Fibroblast of skin of left quadriceps (primary cell): ENCODE measurements at places on chromosomes 4 and X.

DNA sequence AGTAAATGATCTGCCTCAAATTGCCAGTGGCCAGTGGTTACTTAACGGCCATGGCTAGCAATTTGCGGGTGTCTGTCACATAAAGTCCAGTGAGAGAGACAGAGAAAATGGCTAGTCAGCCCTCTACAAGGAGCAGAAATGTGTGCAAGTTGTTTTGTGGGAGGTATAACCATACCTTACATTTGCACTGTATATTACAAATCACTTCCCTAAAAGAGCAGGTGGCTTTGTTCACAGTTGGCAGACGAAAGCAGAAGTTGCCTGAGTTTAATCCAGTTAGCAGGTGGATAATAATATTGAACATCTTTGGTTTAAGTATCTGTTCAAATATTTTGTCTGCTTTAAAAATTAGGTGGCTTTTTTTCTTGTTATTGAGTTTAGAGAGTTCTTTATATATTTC lies 15.6 kb downstream of the SRPX start:
- no peak for DNase-seq

- DNase-seq: no peak
These were observed 1.5 kb upstream of the SPIN2A start for GRCh38 chrX:57138674-57139073.

DNA sequence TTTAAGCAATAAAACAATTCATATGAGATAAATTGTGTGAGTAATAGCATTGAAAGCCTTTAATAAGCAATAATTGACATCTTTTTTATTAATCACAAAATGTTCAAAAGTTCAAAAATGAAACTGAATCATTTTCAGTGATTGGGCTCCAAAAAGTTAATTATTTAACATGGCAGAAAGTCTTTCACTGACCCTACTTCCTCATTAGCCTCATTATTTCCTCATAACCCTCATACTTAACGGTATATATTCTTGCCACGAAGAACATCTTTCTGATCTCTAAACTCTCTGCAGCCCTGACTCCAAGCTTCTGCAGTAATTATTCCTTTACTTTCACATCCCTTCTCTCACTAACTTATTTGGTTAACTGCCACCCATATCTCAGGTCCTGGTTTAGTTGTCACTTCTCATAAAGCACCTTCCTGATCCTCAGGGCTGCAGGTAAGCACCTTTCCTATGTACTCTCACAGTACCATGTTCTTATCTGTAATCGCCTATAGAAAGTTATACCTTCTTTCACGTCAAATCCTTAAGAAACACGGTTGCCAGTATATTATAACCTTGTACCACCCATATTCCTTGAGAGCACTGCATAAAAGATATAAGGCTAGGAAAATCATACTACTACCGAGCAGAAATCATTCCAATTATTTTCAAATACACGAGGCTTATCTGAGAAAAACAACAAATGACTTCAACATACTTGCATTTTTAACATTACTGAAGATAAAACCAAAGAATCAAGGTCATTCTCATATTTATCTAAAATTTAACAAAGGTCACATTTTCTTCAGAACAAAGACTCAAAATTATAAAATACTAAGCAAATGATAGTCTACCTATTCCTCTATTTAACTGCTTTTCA lies 72.2 kb downstream of the PPP3CA start:
- no peak for DNase-seq

DNA sequence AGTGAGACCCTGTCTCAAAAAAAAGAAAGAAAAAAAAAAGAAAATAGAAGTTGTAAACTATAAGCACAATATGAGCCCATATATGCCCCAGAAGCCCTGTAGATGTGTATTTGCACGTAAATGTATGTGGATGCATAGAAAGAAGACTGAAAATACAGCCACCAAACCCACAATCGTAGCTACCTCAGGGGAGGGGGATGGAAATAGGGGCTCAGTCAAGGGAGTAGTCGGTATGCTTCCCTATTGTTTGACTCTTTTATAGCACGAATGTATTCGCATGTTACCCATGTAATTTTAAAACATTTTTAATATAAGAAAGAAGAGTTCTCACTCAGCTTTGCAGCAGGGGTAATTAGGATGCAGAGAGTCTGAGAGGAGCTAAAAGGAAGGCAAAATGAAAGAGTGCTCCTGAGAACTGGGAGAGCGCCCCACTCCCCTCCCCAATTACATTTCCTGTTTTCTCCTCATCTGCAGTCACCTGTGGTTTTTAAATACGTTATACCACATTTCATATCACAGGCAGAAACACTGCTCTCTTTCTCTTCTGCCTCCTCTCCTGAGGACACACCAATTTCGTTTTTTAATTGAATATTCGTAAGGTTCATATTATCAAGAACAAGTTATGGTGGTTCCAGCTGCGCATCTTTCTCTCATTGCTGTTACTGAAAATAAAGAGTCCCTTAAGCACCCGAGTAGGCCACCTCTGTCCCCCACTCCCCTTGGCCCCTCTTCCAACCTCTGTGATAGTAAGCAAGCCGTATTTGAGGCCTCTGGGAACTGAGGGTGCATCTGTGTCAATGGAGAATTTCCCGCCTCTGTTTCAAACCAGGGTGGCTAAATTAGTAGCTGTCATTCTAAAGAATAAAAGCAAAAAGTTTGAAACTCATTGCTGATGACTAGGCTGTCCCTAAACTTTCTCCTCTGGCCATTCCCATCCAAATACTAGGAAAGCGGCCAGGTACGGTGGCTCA lies 10.7 kb downstream of the SEPTIN6 start:
- DNase-seq: no peak

GRCh38 chrX:41142130-41142910 lies 57.1 kb downstream of the USP9X start:
- DNase-seq: no peak
